ENCODE measurements at places on chromosomes 11 and 22.

- DNase-seq, result no peak
Observed at GRCh38 chr22:17368554-17369438, 464 bp upstream of the CECR2 start.

DNA sequence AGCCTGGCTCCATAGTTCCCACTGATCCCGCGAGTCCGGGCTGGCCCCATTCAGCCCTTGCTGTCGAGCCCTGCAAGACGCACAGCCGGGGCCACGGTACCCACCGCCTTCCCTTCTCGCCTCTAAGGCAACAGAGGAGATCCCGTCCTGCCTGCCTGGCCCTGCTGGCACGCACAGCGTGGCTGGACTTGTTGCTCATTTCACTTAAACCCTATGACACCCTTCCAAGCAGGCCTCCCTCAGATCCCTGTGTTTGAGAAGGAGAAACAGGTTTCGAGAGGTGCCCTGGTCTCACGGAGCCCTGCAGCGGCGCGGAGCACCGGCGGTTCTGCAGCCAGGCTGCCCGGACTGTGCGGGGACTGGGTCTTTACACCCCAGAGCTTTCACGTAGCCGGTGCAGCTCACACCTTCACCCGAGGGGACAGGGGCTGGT is 1048.4 kb downstream of the BRD1 start:
- no peak for DNase-seq

GRCh38 chr11:58888579-58888978 is 44.1 kb upstream of the GLYATL2 start:
- no peak for DNase-seq

- DNase-seq, result no peak
Observed at GRCh38 chr22:39616051-39616450, 45.5 kb downstream of the CACNA1I start.

GRCh38 chr11:78730267-78730824 is 155.7 kb upstream of the NARS2 start:
- no peak for DNase-seq

DNA sequence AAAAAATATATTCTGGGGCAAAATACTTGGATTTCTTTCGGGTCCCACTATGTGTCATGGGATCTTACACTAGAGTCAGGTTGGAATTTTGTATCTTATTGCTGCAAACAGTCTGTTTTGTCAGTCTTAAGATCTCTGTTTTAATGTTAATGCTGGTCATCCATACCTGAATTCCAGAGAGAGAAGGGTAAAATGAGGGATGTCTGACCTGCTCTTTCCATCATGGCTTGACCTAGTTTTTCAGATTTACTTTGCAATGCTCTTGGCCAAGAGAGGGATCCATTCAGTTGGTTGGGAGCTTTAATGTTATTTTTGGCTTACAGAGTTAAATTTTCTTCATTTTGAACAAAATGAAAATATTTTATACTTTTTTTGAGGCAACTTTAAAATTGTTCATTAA is 117.2 kb downstream of the CASP12 start:
- no peak for DNase-seq

DNA sequence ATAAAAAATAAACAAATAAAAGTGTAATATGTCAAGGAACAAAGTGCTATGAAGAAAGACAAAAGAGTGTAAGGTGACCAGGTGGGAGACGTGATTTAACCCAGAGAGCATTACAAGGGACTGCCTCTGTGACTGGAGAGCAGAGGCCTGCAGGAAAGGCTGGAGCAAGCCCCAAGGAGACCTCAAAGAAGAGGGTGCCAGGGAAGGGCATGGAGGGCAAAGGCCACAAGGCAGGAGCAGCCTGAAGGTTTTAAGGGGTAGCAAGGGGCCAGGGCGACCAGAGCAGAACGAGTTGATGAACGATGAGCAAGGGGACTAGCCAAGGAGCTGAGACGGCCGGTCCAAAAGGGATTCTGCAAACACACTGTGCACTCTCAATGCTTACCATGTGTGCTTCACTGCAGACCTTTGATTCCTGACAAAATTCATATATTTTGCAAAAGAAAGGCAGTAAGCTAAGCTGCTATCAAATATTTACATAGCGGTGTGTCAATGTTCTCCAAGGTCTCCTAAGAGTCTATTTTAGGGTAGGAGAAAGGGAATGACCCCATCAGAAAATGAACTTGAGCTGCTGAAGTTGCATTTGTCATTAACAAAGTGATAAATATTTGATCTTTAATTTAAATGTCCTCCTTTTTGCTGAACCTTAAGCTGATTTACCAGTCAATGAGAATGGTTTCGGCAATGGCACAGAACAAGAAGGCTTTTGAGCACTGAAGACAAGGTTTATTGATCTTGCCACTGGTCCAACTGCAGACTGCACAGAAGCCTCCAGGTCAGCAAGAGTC is 50.5 kb downstream of the SMCO4 start:
- no peak for DNase-seq

DNA sequence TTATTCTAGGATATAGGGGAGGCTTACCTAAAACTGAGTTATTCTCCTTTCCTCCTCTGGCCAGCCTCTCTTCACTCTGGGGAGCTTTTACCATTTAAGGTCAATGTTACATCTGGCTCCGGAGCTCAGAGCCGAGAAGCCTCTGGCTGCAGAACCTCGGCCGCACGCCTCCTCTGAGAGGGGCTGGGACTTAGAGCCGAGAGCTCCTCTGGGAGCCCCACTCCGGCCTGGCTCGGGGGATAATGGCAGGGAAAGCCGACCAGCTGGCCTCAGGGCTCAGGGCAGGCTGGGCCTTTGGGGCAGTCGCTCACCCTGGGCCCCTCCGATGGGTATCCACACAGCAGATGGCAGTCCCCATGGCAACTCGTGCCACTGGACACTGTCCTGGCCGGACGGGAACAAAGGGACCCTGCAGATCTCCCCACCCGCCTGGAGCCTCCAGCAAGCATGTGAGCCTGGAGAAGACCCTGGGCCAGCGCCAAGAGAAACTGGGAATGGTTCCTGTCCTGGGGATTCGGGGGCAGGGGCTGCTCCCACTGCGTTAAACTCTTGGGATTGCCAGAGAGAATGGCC is at the start of gene IRAG1:
Gene IRAG1 (minus strand): TSS at position 247 of the 573 bp plus-strand sequence. CDS start 153 bp downstream, at position 94.
- DNase-seq, result no peak

- DNase-seq, result no peak
Observed at GRCh38 chr11:114061048-114061680, 1.7 kb downstream of the ZBTB16 start.

DNA sequence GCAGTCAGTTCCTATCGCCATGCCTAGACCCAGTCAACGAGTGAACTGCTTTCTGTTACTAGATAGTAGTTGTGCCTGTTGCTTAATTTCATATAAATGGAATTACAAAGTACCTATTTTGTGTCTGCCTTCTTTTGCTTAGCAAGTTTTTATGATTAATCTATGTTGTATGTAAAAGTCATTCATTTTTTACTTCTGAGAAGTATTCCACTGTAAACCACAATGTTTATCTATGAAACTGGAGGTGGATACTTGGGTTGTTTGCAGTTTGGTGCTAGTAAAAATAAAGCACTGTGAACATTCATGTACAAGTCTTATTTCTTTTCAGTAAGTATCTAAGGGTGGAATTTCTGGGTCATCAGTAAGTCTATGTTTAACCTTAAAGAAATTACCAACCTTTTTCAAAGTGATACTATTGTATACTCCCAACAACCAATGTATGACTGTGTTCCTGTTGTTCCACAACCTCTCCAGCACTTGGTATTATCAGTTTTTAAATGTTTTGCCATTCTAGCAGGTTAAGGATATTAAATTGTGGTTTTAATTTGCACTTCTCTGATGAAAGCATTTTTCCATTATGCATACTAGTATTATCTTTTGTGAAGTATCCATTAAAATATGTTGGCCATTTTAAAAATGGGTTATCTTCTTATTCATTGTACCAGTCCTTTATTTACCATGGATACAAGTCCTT is 68.2 kb downstream of the DNAJC24 start:
- no peak for DNase-seq

DNA sequence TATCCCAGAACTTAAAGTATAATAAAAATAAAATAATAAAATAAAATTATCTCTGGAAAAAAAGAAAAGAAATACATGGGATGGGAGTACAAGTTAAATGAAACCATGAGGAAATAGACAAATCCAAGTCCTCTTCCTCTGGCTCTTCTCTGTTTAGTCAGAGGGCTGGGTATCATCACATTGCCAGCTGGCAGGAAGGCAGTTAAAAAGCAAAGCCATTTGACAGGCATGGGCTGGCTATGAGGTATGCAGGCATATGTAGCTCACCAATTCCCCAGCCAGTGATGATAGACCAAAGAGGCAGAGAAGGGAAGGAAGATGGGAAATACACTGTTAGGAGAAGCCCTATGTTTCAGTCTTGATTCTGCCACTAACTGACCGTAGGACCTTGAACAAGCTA is 6.5 kb downstream of the LYVE1 start:
- DNase-seq, result no peak

GRCh38 chr11:15591112-15591537 is 476.4 kb downstream of the INSC start:
- DNase-seq, result no peak

- DNase-seq, result no peak
Observed at GRCh38 chr11:126843096-126843495, 157.5 kb downstream of the KIRREL3 start.

GRCh38 chr11:105100981-105101630 is 38.5 kb downstream of the CARD18 start:
- no peak for DNase-seq

DNA sequence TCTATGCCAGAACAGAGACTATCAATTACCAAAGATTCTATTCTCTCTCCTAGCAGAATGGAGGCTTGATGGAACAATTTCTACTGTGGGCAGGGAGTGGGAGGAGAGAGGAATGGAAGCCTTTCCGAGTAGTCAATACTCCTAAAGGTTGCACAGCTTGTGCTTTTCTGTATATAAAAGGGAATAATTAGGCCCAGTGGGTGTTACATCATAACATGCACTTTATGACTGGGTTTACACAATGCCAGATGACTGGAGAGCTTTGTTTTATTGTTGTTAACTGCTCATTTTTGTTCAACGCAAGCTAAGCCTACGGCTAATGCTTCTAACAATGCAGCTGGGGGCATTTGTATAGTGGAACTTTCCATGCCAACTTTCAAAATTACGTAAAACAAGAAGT is 2237.9 kb upstream of the RAG2 start:
- DNase-seq, result no peak

- DNase-seq, result peak; percentile 48
Observed at GRCh38 chr22:17781319-17782031, 7.2 kb upstream of the BID start.

GRCh38 chr22:24803064-24803542 is 2.9 kb upstream of the SGSM1 start:
- DNase-seq, result peak; percentile 30

- no peak for DNase-seq
Observed at GRCh38 chr11:94241896-94242295, 62.5 kb upstream of the IZUMO1R start.

DNA sequence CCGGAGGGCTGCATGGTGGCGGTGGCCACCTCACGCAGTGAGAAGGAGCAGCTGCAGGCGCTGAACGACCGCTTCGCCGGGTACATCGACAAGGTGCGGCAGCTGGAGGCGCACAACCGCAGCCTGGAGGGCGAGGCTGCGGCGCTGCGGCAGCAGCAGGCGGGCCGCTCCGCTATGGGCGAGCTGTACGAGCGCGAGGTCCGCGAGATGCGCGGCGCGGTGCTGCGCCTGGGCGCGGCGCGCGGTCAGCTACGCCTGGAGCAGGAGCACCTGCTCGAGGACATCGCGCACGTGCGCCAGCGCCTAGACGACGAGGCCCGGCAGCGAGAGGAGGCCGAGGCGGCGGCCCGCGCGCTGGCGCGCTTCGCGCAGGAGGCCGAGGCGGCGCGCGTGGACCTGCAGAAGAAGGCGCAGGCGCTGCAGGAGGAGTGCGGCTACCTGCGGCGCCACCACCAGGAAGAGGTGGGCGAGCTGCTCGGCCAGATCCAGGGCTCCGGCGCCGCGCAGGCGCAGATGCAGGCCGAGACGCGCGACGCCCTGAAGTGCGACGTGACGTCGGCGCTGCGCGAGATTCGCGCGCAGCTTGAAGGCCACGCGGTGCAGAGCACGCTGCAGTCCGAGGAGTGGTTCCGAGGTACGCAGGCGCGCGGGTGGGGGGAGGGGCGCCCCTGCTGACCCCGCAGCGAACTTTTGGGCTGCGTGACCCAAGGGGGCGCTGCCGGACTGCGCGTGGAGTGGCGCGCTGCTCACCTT is 670 bp downstream of the NEFH start:
- DNase-seq, result no peak

DNA sequence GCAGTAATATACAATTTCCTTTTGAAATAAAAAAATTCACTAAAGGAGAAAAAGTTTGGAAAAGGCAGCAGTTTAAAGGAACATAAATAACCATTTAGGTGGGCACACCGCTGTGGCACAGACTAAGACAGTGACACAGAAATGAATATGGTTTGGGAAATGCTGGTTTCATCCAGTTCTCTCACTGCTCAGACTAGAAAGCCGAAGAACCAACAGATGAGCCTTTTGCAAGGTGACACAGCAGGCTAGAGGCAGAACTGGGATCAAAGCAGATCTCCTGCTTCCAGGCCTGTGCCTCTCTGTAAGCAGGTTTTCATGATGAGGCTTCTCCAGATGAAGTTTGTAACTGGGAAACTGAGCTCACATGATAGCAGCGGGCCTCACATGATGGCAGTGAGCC is 380.0 kb upstream of the NARS2 start:
- DNase-seq, result no peak

DNA sequence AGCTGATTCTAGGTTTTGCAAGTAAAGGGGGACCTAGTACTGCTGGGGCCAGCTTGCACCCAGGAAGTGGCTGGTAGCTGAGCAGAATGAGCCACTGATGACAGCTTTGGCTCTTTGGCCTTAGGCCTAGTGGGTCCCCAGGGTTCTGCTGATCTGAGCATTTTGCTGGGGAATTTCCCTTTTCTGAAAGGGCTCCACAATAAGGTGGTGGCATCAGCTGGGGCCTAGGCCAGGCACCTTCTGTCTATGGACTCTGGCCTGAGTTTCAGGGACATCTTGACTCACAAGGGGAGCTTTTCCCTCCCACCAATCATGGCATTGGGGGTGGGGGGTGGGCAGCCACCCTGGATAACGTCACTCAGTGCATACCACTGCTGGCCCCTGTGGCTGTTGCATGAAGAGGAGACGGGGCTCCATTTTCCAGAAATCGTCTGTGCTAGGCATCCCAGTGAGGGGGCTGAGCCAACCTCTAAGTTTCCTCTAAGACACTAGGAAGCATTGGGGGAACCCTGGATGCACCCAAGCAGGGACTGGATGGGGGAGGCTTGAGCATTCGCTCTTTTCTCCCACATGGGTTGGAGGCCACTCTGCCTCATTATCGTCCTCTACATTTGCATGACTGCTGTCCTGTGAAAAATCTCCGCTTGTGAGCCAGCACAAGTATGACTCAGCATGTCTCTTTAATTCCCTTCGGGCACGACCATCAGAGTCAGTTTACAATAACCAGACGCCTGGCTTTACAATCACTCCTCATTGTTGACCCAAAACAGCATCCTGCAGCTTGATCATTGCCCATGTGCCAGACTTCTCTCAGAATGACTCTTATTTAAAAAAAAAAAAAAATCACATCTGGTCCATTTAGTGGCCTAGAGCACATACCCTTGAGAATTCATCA is 145.0 kb upstream of the THY1 start:
- DNase-seq, result no peak

All from activated T-helper 1 cell treated with anti-CD3 and anti-CD28 coated beads, Interleukin-2, amount 50 U/mL, for 16 hours (primary cell).